ENCODE measurements at places on chromosomes 2 and 18. TPM values are rescaled to one million over a fixed set of nuclear protein-coding genes. Genes with fewer than 3 reads are reported as not detected.

The ZNF521 gene
- 3.7 TPM for total RNA-seq

The GATA6 gene
- 3.5 TPM for total RNA-seq

The BOK gene
- total RNA-seq, result 30.5 TPM

The PLA2R1 gene
- 2.3 TPM for total RNA-seq

The PIAS2 gene
- 9.6 TPM for total RNA-seq

The ALKAL2 gene
- total RNA-seq, result 1.6 TPM

The KCNG2 gene
- total RNA-seq, result 0.08 TPM

The ABCG5 gene
- total RNA-seq, result 15.4 TPM

The SOS1 gene
- total RNA-seq, result 16.4 TPM

The MAPK4 gene
- 4.9 TPM for total RNA-seq

Data from liver (tissue), 10 donors.